ENCODE measurements at places on chromosomes 5 and 9.

DNA sequence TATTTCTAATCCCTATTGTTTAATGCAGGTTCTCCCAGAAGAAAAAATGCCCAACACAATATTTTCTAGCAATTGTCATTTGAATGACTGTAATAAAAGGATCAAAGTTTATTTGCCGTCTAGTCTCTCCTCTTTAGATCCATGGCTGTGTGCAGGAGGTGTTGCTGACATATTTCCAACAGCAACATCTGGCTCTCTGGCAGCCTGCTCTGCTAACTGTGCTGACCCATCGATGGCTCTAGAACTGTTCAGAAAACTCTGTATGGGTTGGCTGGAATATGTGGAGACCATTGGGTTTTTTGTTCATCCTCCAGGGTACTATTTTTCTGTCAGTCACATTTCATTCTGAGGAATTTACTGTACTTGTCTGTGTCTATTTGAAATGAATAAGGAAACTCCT lies 202.0 kb upstream of the SLC27A6 start:
- DNase-seq: no peak

DNA sequence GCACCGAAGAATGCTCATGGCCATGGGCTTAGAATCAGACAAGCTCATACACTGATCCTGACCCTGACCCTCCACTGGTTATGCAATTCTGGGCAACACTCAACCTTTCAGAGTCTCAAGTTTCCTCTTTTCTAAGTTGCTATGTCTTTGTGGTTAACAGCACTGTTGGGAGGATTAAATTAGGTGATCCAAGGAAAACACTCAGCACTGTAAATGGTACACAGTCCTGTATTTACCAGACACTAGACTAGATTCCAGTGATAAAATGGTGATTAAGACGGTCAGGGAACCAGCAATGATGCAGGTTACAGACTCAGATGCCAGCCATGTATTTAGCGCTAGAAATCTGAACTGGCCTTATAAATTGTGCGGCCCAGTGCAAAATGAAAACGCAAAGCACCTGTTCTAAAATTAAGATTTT lies 8.1 kb downstream of the ARL15 start:
- peak; percentile 90 for DNase-seq

DNA sequence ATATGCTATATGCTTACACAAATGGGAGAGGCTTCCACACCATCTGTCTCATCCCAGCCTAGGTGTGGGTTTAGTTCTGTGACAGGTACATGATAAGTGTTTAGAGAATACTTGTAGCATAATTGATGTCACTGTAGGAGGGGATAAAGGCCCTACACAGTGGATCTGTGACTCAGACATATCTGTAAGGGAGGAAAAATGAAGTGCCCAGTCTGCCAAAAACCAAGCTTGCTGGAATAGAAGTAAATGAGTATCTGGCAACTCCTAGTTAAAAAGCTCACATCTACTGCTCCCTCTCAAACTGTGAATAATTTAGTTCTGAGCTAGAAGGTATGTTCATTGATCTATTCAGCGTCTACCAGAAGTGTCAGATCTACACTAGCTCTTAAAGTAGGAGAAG lies 38.9 kb upstream of the FAM174A start:
- no peak for DNase-seq

GRCh38 chr5:157529002-157529401 lies 46.6 kb downstream of the ADAM19 start:
- DNase-seq: no peak

DNA sequence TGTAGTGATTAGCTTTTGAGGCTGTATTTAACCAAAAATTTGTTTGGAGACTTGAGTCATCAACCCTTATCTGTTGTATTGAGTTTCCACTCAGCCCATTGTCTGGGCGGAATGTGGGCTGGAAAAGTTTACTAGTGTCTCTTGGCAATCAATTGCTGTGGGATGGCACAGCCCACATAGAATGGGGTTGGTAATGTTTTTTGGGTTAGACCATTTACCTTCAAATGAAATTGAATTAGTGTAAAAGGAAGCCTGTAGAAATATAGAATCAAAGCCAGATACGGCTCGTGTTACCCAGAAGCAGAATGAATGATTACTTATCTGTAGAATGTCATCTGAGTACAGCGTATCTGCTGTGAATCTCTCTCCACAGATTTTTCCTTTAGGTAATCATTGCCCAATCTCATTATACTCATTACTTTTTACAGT lies 142.9 kb downstream of the AOPEP start:
- DNase-seq: no peak

GRCh38 chr9:77864211-77864889 lies 167.3 kb downstream of the GNAQ start:
- peak; percentile 98 for DNase-seq

GRCh38 chr5:176596689-176597416 lies 13.1 kb downstream of the GPRIN1 start:
- DNase-seq: no peak

DNA sequence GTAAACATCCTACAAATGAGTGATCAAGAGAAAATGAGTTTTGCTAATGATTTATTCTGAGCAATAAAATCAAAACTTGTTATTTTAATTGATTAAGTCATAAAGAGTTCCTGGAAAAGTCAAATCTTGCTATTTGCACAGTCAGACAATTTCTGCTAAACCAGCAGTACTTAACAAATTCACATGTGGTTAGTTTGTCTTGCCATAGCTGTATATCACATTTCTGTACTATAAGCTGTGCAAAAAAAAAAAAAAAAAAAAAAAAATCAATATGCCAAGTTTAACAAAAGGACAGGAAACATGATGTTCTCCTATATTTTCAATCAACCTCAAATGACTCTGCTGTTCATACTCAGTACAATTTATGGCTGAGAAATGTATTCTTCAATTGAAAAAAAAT lies 24.9 kb downstream of the POU5F2 start:
- no peak for DNase-seq

GRCh38 chr5:145971108-145971507 lies 34.7 kb downstream of the SH3RF2 start:
- no peak for DNase-seq

DNA sequence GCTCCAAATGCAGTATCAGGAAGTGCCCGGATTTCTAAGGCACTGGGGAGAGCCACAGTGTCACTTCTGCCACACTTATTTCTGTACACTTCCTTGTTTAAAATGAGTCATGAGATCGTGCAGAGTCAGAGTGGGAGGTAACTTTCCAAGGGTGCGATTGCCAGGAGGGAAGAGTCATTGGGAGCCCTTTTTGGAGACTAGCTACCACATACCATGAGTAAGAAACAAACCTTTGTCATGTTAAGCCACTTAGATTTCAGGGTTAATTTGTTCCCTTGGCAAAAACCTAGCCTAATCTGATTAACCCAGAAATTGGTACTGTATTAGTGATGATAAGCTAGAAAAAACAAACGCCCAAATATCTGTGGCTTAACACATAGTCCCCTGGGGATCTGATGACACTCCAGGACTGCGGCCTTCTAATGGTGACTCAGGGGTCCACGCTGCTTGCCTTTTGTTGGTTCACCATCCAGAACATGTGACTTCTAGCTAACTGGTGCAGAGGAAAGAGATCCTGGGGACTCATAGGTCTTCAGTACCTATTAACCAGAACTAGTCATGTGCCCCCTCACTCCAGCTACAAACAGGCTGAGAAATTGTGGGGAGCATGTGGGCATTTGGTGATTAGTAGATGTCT lies 48.6 kb upstream of the TLE1 start:
- peak; percentile 87 for DNase-seq

DNA sequence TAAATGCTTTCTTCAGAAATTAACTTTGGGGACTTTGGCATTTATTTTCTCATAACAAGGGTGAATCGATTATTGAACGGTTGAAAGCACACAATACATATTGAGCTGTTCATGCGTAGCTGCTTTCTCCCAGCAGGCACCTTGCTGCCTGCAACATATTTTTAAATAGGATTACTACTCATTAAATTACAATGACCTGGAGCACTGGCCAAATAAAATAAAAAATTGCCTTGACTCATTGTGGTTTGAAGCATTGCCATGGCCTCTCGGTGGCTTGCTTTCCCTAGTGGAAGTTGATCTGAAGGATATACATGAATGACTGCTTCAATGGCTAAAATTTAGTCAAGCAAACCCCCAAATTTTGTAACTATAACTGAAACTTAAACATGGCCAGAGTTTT lies 181.6 kb upstream of the NUDT12 start:
- no peak for DNase-seq

- DNase-seq: no peak
Observed at GRCh38 chr9:7169717-7170389, 412.1 kb downstream of the KDM4C start.

DNA sequence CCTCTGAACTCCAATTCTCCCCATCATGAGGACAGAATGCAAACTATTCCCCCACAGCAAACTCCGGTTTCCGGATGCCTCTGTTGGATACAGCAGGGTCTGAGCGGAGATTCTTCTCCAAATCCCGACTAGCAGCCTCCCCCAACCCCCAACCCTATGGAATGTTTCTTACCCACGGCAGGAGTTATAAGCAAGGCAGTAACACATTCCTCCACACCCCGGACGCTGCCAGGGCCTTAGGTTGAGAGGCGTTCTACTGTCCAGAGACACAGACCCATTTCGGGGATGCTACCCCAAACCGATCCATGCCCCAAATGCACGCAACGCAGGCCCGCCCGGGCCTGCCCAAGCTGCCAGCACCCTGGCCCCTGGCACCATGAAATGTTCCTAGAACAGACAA lies 85.6 kb upstream of the LMX1B start:
- no peak for DNase-seq

DNA sequence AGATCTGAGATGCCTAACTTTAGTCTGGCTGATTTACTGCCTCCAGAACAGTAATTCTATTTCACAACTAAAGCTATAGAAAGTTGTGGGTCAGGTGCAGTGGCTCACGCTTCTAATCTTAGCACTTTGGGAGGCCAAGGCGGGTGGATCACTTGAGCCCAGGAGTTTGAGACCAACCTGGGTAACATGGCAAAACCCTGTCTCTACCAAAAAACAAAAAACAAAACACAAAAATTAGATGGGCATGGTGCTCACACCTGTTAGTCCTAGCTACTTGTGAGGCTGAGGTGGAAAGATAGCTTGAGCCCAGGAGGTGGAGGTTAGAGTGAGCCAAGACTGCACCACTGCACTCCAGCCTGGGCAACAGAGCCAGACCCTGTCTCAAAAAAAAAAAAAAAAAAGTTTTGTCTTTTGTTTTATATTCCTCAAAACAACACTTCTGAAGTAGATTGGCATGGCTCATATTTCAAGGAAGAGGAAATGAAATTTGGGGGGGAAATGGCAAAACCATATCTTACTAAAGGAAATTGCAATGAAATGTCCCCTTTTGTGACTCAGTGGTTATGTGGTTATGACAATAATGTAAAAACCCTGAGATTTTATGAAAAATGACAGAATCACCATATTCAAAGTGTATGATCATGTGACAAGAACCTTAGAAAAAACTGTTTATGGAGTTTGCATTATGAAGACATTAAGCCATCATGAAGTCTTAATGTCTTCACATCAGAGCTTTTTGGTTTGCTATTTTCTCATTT lies 16.2 kb downstream of the FNBP1 start:
- peak; percentile 83 for DNase-seq

DNA sequence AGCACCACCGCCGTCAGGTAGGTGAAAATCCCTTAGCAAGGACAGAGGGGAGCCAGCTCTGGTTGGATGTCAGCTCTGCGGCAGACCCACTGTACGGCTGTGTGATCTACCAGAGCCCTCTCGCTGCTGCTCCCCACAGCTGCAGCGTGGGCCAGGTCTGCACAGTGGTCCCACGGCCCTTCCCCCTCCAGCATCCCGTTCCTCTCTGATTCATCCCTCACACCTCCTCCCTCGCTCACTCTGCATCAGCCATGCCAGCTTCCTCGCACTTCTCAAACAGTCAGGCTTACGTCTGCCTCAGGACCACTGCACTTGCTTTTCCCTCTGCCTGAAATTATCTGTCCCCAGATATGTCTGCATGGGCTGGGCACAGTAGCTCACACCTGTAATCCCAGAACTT lies 26.6 kb upstream of the CFAP157 start:
- DNase-seq: no peak
